GM06990 (cell line): ENCODE measurements at places on chromosomes 13 and 19.

- DNase-seq, result no peak
Observed at GRCh38 chr13:78030341-78030896, 111.8 kb upstream of the EDNRB start.

- no peak for DNase-seq
Observed at GRCh38 chr13:81610644-81611043, 1269.7 kb upstream of the SPRY2 start.

DNA sequence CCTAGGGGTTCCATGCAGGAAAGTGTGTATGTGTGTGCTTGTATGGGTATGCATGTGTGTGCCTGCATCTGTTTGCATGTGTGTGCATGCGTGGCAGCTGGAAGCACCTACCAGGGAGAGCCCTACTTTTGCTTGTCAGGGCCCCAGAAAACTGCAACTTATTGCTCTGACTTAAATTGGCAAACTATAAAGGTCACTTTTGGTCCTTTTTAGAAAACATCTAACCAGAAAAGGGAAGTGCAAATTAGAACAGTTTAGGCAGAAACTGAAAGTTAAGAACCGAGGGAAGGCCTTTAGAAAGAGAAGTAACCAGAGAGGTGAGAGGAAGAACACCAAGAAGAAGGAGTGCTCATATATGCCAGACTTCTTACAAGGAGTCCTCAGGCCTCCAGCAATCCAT is 32.5 kb downstream of the DLEU7 start:
- peak; percentile 53 for DNase-seq

GRCh38 chr13:112188298-112188610 is 121.3 kb downstream of the SOX1 start:
- DNase-seq, result no peak

- no peak for DNase-seq
Observed at GRCh38 chr19:45100846-45101252, 7.9 kb downstream of the PPP1R37 start.
